ENCODE measurements at places on chromosomes 7 and 10. TPM values are rescaled to one million over a fixed set of nuclear protein-coding genes. Genes with fewer than 3 reads are reported as not detected.

DNA sequence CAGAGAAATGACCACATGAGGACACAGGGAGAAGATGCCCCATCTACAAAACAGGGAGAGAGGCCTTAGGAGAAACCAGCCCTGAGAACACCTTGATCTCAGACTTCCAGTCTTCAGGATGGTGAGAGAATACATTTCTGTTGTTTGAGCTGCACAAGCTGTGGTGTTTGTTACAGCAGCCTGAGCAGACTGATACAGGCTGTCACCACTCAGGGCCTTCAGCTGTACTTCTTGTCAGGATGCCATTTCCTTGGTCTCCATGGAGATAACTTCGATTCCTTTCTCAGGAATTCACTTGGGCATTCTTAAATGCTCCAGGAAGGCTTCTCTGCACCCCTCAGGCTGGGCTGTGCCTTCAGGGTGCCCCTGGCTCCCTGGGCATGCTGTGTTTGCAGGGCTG, 85.7 kb upstream of the IGFBP3 start:
- DNase-seq, result no peak

GRCh38 chr10:128137877-128138276, 11.7 kb upstream of the MKI67 start:
- no peak for DNase-seq

GRCh38 chr10:68562661-68563570, 2.8 kb downstream of the TET1 start:
- peak; percentile 80 for DNase-seq

Gene FGFR2
- 0.57 TPM for polyA plus RNA-seq

Data from muscle of back (tissue), 13 donors.